ENCODE measurements at places on chromosomes 6 and 20. TPM values are rescaled to one million over a fixed set of nuclear protein-coding genes. Genes with fewer than 3 reads are reported as not detected.

SAPCD1 gene
- total RNA-seq, result 5.8 TPM

CDH4 gene
- 10.8 TPM for total RNA-seq

LY6G5B gene
- 0.84 TPM for total RNA-seq

PPIL4 gene
- total RNA-seq, result 12.6 TPM

FAM83B gene
- total RNA-seq, result 0.15 TPM

RFX6 gene
- total RNA-seq, result not detected

EDN1 gene
- 0.15 TPM for total RNA-seq

PACRG gene
- total RNA-seq, result not detected

RBPJL gene
- not detected for total RNA-seq

GSTA3 gene
- not detected for total RNA-seq

EFCAB8 gene
- under 0.01 TPM for total RNA-seq

HLA-DMA gene
- total RNA-seq, result 2.7 TPM

IPCEF1 gene
- not detected for total RNA-seq

SLC17A1 gene
- total RNA-seq, result not detected

BPI gene
- total RNA-seq, result not detected

MEP1A gene
- not detected for total RNA-seq

OR2H2 gene
- not detected for total RNA-seq

PI3 gene
- total RNA-seq, result not detected

PHACTR1 gene
- 2.5 TPM for total RNA-seq

AK9 gene
- total RNA-seq, result 1.3 TPM

SEC23B gene
- 54.7 TPM for total RNA-seq
